ENCODE measurements at places on chromosomes 7 and 10.

DNA sequence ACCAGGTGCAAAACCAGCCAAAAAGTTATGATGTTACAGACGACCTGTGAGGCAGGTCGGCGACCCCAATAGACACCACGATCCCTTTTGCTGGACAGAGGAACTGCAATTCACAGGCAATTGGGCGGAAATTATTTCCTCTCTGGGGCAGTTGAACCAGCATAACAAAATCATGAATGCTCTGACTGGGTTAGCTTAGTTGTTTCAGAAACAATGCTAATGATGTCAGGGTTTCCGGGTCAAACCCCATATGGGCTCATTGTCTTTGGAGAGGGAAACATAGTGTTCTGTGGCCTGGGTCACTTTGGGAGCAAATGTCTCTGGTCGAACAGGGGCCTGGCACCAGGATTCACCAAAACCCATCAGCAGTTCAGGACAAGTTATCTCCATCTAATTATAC lies 669.1 kb upstream of the NRP1 start:
- no peak for DNase-seq

DNA sequence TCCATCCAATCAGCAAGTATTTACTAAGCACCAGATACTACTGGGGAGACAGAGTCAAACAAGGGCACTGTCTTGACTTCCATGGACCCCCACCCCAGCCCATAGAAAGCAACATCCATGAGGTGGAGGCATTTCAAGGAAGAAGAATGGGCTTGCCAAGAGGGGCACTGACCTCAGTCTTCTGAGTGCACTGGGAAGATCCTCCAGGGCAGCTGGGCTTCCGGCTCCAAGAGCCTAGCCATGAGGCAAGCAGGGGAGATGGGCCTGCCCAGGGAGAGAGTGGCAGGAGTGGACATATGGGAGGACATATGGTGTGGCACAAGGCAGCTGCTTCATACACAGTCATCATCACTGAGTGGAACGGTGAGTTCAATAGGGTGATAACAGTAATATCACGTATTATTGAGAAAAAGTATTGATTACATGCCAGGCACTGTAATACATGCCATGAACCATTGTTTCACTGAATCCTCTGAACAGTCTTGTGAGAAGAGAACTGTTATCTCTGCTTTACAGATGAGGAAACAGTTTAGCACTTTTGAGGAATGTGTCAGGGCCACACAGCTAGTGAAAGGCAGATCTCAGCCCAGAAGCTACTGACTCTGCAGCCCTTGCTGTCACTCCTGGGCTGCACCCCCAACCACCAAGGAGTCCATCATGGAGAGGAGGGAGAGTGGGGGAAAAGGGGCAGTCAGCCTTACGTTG lies 331.7 kb upstream of the ZMIZ1 start:
- DNase-seq = no peak

- DNase-seq = no peak
Measured at GRCh38 chr10:104429846-104430245, 76.2 kb downstream of the CFAP58 start.

GRCh38 chr7:132906193-132906835 lies 175.6 kb downstream of the CHCHD3 start:
- no peak for DNase-seq

DNA sequence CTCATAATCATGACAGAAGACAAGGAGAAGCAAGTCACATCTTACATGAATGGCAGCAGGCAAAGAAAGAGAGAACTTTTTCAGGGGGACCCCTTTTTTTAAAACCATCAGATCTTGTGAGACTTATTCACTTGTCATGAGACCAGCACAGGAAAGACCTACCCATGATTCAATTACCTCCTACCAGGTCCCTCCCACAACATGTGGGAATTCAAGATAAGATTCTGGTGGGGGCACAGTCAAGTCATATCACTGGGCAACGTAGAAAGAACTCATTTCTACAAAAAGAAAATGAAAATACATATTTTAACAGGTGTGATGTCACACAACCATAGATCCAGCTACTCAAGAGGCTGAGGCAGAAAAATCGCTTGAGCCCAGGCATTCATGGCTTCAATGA lies 304.1 kb downstream of the IPMK start:
- DNase-seq = no peak

DNA sequence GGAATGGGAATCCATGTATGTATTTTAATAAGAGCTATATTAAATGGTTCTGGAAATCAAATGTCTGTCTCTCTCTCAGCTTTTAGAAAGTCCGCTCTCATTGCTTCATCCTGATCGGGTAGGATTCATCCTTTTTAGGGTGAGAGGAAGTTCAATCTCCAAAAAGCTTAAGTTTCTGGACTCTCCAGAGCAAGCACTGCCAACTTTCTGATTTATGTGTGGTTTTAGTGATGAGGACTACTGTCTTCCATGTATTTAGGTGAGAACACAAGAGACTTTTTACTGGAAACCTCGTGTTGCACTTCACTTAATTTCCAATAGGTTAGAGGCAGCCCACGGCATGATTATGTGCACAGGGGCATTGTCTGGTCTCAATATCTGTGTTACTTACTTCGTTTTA lies 267.9 kb downstream of the SUGCT start:
- DNase-seq = no peak

- DNase-seq = no peak
Measured at GRCh38 chr10:132187430-132188138, 836 bp downstream of the DPYSL4 start.

- no peak for DNase-seq
Measured at GRCh38 chr7:107078517-107078966, 34.0 kb downstream of the PRKAR2B start.

- no peak for DNase-seq
Measured at GRCh38 chr10:26157734-26158133, 58.8 kb upstream of the GAD2 start.

- DNase-seq = no peak
Measured at GRCh38 chr7:26451997-26452396, 160.3 kb downstream of the SNX10 start.

GRCh38 chr10:112490545-112490944 lies 43.5 kb downstream of the VTI1A start:
- DNase-seq = no peak

GRCh38 chr10:16843252-16843870 lies 26.1 kb upstream of the RSU1 start:
- DNase-seq = no peak

DNA sequence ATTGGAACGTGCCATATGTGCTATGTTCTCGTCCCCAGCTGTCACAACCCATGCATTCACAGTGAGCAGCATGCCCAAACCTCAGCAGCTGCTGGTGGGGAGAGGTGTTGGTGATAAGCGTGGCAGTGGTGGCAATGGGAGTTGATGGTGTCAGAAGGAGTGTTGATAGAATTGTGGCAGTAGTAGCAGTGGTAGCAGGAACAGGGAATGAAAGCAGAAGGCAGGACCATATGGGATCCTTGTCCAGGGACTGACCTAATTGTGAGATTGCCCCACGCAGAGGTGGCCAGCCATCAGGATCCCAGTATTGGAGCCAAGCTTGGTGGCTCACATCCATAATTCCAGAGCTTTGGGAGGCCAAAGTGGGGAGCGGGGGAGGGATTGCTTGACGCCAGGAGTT lies 276.3 kb downstream of the GALNT17 start:
- no peak for DNase-seq

- DNase-seq = no peak
Measured at GRCh38 chr7:22220941-22221340, 136.0 kb downstream of the RAPGEF5 start.

DNA sequence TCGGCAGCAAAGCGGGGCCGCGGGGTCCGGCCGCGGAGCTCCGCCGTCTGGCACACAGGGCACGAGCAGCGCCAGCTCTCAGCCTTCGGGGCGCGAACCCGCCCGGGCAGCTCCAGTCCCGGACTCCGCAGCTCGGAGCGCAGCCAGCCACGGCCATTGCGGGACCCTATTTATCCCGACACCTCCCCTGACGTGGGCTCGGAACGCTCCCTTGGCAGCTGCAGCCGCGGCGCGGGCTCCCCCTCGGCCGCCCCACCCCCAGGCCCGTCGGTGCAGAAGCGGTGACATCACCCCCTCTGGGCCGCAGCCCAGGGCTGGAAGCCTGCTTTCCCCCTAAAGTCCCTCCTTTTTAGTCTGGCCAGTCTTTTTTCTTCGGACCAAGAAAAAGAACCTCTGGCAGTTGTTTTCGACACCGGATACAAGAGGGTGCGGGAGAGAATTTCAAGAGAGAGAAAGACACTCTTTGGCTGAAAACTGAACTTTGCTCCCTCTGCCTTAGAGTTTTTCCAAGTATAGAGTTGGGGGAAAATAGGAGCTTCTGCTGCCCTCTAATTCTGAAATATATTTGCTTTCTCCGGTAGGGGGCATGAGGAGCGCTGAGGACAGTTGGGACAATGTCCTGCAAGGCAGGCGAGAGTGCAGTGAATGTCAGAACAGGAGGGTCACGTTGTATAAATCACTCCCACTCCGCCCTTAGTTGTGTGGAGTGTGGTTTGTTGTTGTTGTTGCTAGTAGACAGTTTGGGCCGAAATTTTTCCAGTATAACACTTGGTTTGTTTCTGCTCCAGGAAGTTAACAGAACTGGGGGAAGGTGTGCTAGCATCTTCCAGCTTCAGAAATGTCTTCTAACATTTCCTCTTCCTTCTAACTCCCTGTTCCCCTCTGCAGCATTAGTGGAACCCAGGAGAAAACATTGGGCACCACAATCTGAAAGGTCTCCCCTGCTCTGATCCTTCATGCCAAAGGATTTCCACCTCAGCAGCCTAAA lies at the start of gene SFRP4:
SFRP4 (minus strand) TSS at position 145 of the 988 bp plus-strand sequence. CDS start 280 bp downstream, outside the sequence.
- DNase-seq = no peak

DNA sequence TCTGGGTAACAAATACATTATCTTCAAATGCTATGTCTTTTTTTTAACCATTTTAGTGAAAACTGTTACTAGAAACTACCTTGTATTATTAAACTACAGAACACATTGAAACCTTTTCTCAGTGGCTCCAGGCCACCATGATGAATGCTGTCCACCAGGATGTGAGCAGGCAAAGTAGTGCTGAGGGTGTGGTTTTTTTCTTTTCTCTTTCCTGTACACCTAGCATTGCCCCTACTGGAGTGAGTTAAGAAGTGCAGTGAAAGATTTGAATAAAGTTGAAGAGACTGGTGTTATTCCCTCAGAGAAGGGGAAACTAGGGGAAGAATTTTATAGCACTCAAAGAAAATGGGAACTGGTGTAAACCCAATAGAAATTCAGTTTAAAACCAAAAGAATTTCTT lies 120.0 kb upstream of the SAMD8 start:
- no peak for DNase-seq

GRCh38 chr7:95871075-95871848 lies 98.9 kb downstream of the DYNC1I1 start:
- DNase-seq = no peak

DNA sequence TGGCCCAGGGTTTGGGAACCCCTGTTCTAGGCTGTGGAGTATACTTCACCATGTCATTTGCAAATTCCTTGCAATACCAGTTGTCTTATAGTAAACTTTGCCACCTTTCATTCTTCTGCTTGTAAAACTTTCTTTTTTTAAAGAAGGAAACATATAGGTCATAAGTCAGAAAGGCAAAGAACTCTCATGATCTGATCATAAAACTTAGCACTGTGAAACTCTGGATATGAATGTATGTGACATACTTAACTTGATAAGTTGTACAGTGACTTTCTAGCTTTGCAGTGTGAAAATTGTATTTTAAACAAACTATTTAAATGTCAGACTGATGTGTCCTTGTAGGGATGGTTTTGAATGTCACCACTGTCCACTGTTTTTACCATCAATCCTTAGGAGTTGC lies 31.0 kb upstream of the SAMD9L start:
- no peak for DNase-seq

- DNase-seq = no peak
Measured at GRCh38 chr10:28768227-28768626, 90.9 kb downstream of the BAMBI start.

DNA sequence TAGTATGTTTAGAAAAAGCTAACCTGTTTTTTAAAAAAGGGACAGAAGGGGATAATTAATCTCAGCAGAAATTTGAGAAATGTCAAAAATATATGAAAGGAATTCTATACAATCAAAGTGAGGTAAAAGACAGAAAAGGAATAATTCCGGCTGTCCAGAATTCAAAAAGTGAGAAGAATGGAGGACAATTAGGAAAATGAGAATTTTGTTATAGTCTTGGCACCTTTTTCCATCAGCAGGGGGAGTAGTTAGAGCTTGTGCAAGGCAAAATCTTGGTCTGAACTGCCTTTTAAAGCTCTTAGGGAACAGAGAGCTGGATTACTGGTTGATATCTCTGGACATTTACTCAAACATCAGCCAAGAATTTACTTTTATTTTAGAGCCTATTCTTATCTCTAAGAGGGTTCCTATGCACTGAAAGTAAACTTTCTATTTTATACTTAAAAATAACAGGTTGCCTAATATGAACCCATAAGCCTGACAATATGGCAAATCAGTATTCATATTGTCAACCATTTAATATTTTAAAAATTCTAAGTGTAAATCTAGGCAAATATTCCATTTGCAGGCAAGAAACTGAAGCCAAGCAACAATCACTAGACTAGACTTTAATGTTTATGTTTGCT lies 185.6 kb downstream of the ANK3 start:
- DNase-seq = no peak

DNA sequence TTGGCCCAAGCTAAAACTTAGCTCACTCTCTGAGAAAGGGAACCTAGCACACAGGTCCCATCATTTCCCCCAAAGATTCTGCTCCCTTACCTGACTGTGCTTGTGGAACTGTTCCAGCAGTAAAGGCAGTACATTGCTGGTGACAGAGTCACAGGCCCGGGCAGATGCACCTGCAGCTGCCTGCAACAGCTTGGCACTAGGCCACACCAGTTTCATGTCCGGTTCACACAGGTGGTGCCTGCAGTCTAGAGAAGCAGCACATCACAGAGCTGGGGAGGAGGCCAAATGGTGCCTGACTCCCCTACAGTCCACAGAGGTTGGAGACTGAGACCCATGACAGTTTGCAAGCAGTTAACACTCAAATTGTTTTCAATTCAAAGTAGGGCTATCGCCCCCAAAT lies 22.2 kb downstream of the ZDHHC16 start:
- no peak for DNase-seq

- DNase-seq = no peak
Measured at GRCh38 chr10:79287973-79288723, 59.1 kb upstream of the PPIF start.

- peak; percentile 7 for DNase-seq
Measured at GRCh38 chr10:33509231-33509831, 174.9 kb upstream of the NRP1 start.

GRCh38 chr10:30219971-30220751 lies 128.9 kb downstream of the MTPAP start:
- DNase-seq = no peak

- no peak for DNase-seq
Measured at GRCh38 chr7:79770063-79770462, 316.6 kb upstream of the MAGI2 start.

- no peak for DNase-seq
Measured at GRCh38 chr7:66539902-66540375, 88.7 kb upstream of the KCTD7 start.

GRCh38 chr7:131010029-131010716 lies 276.2 kb upstream of the KLF14 start:
- no peak for DNase-seq

Measured in activated T-cell treated with anti-CD3 and anti-CD28 coated beads for 24 hours (primary cell).